ENCODE measurements at places on chromosomes 16 and 17. TPM values are rescaled to one million over a fixed set of nuclear protein-coding genes. Genes with fewer than 3 reads are reported as not detected.

The KRTAP9-3 gene
- total RNA-seq, result not detected

The ADAD2 gene
- not detected for total RNA-seq

The ZSCAN10 gene
- total RNA-seq, result not detected

The STH gene
- total RNA-seq, result not detected

The LGALS9 gene
- total RNA-seq, result 116 TPM

The DDX19B gene
- 26.5 TPM for total RNA-seq

The TOM1L1 gene
- 16.4 TPM for total RNA-seq

The MSLN gene
- total RNA-seq, result not detected

The CEMP1 gene
- not detected for total RNA-seq

The KLHL10 gene
- 0.74 TPM for total RNA-seq

The SLC16A5 gene
- 12.3 TPM for total RNA-seq

The MEFV gene
- total RNA-seq, result 6.0 TPM

The RUNDC3A gene
- total RNA-seq, result 0.13 TPM

The SPDYE4 gene
- total RNA-seq, result not detected

The TNK1 gene
- total RNA-seq, result 0.71 TPM

The GDPD1 gene
- total RNA-seq, result 1.2 TPM

The ZP2 gene
- total RNA-seq, result not detected

The OGFOD1 gene
- 44.9 TPM for total RNA-seq

The PRCD gene
- 5.4 TPM for total RNA-seq

The AURKB gene
- not detected for total RNA-seq

The FBXW10 gene
- 0.51 TPM for total RNA-seq

The CTF1 gene
- 4.9 TPM for total RNA-seq
